ENCODE measurements at places on chromosomes 1 and 21.

DNA sequence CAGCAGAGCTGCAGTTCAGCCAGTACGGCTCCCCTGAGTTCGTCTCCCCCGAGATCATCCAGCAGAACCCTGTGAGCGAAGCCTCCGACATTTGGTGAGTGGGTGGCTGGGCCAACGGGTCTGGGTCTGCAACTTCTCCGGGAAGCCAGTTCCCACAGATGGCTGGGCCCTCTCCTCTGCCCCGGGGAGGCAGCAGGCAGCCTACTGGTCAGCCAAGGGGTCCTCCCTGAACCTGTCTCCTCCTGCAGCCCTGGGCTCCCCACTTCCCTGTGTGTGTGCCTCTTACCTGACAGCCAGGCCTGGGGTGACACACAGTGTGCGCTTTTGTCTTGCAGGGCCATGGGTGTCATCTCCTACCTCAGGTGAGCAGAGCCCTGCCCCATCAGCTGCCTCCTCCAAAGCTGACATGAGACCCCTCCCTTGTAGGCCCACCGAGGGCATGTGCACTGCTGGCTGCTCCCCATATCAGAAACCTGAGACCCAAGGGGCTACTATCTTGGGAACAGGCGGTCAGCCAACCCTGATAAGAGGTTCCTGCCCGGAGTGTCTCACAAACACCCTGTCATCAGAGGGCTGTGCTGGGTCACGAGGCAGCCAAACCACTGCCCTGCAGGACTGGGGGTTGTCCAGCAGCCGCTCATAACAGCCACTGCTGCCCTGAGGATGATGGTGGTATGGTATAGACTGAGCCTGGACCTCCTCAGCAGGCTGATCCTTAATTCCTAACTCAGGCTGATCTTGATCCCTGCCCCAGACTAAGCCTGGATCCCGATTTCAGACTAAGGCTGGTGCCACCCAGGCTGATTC is 37.6 kb downstream of the TRIM11 start:
- no peak overlapping the region for H3K4me3 ChIP-seq
- no peak for DNase-seq
- peak overlapping the region; percentile 75 for H3K27ac ChIP-seq
- H3K36me3 ChIP-seq = no peaks in the 10 kb centered on the region
- H3K27me3 ChIP-seq = peaks cover 1% of the 10 kb centered on the region

GRCh38 chr1:63322114-63322943 is at the start of gene FOXD3:
FOXD3 (plus strand) TSS chr1:63322567; CDS start chr1:63323059, 492 bp downstream.
- H3K4me3 ChIP-seq = peak within 1 kb of the TSS; percentile 86
- no peak within 1 kb of the TSS for H3K27ac ChIP-seq
- no peaks in the 10 kb centered on the region for H3K36me3 ChIP-seq
- DNase-seq = peak; percentile 55
- peaks cover 38% of the 10 kb centered on the region for H3K4me1 ChIP-seq

- H3K27me3 ChIP-seq = peaks cover 3% of the 10 kb centered on the region
- H3K4me3 ChIP-seq = no peak overlapping the region
- H3K36me3 ChIP-seq = no peaks in the 10 kb centered on the region
- no peak overlapping the region for H3K27ac ChIP-seq
- H3K4me1 ChIP-seq = no peaks in the 10 kb centered on the region
Measured at GRCh38 chr1:231093156-231093922, 53.3 kb upstream of the FAM89A start.

DNA sequence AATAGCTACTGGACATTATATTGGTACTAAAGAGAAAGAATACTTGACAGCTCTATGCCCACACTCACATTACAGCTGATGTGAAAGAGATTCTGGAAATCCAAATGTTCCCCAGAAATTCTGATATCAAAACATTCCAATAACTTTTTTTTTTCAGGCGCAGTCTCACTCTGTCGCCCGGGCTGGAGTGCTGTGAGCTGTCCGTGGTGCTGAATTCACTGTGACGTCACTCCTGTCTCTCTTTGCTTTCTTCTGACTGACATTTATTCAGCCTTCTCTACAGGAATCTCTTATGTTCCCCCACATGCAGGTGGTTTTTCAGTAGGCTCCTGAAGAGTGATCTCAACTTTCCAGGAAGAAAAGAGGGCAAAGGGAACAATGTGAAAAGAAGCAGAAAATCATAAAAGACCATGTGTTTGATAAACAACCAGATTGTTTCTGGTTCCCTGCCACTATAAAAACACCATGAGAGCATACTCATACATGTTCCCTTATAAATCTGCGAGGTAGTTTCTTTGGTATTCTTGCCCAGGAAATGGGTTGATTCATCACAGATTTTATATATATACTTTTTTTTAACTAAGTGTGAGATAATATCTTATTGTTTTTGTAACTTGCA is 6.2 kb downstream of the S100A7A start:
- H3K4me1 ChIP-seq = peaks cover 7% of the 10 kb centered on the region
- DNase-seq = peak; percentile 76
- H3K4me3 ChIP-seq = no peak overlapping the region
- H3K27me3 ChIP-seq = peaks cover 3% of the 10 kb centered on the region

DNA sequence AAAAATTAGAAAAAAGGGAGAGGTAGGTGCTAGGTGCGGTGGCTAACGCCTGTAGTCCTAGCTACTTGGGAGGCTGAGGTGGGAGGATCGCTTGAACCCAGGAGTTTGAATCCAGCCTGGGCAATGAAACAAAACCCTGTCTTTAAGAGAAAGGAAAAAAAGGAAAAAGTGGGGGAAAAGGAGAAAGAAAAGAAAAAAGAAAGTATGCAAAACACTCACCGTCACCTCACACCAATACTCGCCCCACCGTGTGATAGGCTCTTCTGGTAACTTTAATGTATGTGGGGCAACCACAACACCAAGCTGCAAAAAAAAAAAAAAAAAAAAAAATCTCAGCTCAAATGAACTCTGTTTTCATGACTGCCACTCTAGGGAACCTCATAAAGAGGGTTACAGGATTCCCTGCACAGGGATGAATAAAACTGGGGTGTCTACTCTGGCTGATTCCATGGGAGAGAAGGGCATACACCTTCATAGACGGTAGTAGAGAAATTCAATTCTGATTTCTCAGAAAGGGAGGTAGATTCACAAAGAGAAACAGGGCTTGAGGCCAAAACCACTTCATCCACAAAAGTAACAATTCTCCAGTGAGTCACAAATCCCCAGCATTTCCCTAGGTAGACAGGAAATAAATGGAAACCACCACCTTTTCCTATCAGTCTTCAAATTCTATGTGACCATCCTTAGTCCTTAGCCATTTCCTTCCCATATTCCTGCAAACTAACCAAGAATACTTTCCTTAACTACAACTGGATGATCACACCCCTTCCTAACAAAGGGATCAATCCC is 2.5 kb downstream of the MRPL9 start:
- H3K4me1 ChIP-seq = peaks cover 25% of the 10 kb centered on the region
- H3K4me3 ChIP-seq = peak overlapping the region; percentile 79
- peaks cover 7% of the 10 kb centered on the region for H3K27me3 ChIP-seq
- no peak for DNase-seq

DNA sequence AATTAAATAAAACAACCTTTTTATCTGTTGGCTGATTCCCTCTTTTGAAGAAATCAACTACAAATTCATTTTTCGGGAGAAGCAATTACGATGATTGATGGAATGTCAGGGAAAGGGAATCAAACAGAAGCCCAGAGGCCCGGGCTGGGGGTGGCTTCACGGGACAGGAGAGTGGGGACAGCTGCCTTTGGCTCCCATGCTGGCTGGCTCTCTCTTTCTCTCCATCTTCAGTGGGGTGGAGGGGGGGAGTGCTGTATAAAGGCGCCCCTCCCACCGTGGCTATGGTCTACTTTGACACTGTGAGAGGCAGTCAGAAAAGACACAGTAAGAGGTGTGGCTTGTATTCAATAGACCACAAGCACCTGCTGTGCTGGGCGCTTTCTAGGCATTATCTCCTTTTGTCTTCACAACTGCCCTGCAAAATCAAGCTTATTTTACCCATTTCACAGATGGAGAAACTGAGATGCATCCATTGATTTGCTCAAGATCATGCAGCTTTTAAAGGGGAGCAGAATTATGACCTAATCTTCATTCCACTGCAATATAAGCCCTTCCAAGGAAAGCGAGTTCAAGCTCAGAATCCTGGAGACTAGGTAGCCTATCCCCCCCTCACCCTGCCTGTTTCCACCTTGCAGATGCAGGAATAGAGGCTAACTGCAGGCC is 92.9 kb downstream of the GRIK3 start:
- H3K4me1 ChIP-seq = peaks cover 2% of the 10 kb centered on the region
- no peaks in the 10 kb centered on the region for H3K36me3 ChIP-seq
- H3K4me3 ChIP-seq = no peak overlapping the region
- peaks cover 3% of the 10 kb centered on the region for H3K27me3 ChIP-seq
- no peak for DNase-seq

- no peak overlapping the region for H3K27ac ChIP-seq
- no peak for DNase-seq
- H3K27me3 ChIP-seq = no peaks in the 10 kb centered on the region
- no peak overlapping the region for H3K4me3 ChIP-seq
- H3K36me3 ChIP-seq = peaks cover 3% of the 10 kb centered on the region
Measured at GRCh38 chr21:35982717-35983116, 77.6 kb downstream of the SETD4 start.

DNA sequence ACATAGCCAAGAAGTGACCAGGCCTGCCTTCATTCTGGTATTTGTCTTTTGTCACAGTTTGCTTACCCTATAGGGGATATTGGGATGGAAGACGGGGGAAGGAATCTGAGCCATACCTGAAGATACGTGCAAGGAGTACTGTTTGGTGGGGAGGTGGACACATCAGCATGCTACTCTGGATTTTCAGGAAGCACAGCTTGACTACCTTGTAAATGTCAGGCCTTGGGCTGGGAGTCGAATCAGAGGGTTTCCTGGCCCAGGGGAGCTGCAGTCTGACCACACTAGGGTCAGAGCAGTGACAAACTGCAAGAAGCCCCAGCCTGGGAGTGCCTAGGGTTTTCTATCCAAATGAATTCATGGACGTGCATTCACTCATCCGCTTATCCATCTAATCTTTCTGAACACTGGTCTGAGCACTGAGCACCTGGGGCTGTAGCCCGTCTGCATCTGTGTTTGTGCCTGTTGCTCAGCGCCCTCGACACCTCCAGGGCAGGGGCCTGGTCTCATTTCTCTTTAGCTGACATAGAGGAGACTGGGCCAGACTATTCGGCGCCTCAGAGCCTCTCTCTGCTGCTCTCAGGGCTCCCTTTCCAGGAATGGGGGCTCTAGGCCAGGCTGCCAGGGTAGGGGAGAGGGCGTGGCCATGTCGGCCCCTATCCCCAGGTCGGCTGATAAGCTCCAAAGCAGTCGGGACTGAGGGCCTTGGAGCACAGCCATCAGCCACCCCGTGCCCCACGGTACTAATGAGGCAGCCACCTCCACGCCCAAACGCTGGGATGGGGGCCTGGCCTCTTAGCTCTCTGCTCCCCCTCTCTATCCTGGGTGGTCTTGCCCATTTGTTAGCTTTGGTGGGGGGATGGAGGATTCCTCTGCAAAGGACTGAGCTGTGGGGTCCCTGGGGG is 47.0 kb upstream of the SLC2A1 start:
- H3K4me1 ChIP-seq = peaks cover 48% of the 10 kb centered on the region
- H3K4me3 ChIP-seq = no peak overlapping the region
- no peak for DNase-seq
- H3K27ac ChIP-seq = no peak overlapping the region

DNA sequence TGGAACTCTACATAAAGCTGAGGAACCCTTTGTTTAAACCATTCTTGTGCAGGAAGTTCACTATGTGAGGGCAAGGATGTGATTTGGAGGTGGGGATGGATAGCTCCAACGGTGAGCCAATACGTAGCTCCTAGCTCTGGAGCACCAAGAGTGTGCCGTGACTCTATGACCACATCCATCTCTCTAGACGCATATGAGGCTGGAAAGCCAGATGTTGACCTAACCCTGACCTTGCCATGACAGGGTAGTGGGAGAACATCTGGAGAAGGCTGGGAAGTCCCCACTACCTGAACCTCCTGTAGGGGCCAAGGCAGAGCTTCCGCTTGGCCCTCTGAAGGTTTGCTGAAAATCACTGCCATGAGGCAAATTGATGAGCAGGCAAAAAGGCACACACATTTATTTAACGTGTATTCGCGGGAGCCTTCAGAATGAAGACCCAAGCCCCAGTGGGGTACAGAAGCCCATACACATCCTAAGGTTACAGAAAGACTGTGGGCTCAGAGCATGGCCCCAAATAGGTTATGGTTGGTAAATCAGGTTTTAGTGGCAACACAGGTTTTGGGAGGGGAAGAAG is 43.4 kb downstream of the EIF2D start:
- H3K4me3 ChIP-seq = no peak overlapping the region
- no peak overlapping the region for H3K27ac ChIP-seq
- no peak for DNase-seq
- H3K36me3 ChIP-seq = no peaks in the 10 kb centered on the region
- peaks cover 16% of the 10 kb centered on the region for H3K4me1 ChIP-seq

DNA sequence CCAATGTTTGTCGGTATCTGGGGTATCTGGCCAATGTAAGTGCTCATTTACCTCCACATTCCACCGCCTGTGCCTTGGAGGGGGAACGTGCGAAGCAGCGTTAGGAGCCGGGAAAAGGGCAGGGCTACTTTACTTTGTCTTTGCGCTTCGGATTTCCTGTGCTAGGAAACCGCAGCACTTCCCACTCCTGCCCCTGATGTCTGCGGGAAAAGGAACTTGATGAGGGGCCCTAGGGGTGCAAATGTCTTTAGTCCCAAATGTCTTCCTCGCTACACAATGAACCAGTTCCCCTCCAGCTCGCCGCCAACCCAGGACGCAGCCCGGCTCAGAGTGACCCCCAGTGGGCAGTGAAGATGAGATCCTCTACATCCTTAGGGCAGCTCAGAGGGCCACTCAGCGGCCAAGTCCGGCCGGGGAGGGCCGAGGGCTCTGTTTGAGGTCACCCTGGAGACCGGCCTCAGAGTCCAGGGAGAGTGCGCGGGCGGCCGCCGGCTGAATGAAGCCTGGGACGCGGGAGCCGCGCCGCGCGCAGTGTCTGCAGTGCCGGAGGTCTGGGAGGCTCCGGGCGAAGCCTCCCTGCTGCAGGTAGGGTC is at the start of gene DYNLT5:
TSS of gene DYNLT5 (plus strand) at position 460 of the 593 bp plus-strand sequence. CDS start 2,200 bp downstream, outside the sequence.
- peak within 1 kb of the TSS; percentile 95 for H3K27ac ChIP-seq
- H3K4me3 ChIP-seq = peak within 1 kb of the TSS; percentile 90
- H3K27me3 ChIP-seq = no peaks in the 10 kb centered on the region
- H3K36me3 ChIP-seq = peaks cover 6% of the 10 kb centered on the region
- peaks cover 40% of the 10 kb centered on the region for H3K4me1 ChIP-seq
- DNase-seq = peak; percentile 78

DNA sequence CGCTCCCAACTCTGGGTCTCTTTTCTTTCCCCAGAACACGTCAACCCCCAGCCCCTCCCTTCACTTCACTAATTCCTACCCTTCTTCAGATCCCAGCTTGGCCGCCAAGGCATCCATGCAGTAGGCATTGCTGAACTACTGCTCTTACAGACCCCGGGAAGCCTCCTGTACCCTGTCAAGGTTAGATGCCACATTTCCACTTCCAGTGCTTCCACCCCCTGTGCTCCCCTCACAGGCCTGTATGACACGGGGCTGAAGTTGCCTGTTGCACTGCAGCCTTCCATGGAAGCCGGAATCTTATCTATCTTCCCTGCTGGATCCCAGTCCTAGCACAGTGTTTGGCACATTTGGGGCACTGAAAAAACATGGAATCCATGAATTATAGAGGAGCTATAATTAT is 99.0 kb upstream of the SOD1 start:
- no peak for DNase-seq
- peaks cover 25% of the 10 kb centered on the region for H3K4me1 ChIP-seq
- peak overlapping the region; percentile 88 for H3K27ac ChIP-seq
- H3K4me3 ChIP-seq = peak overlapping the region; percentile 95
- peaks cover 14% of the 10 kb centered on the region for H3K27me3 ChIP-seq

GRCh38 chr1:212667223-212668139 is 32.2 kb downstream of the BATF3 start:
- H3K4me1 ChIP-seq = peaks cover 24% of the 10 kb centered on the region
- no peaks in the 10 kb centered on the region for H3K36me3 ChIP-seq
- no peak overlapping the region for H3K4me3 ChIP-seq
- DNase-seq = peak; percentile 28
- H3K27me3 ChIP-seq = peaks cover 2% of the 10 kb centered on the region

- no peak overlapping the region for H3K27ac ChIP-seq
- H3K27me3 ChIP-seq = peaks cover 2% of the 10 kb centered on the region
- H3K36me3 ChIP-seq = no peaks in the 10 kb centered on the region
- no peak overlapping the region for H3K4me3 ChIP-seq
- no peak for DNase-seq
Measured at GRCh38 chr1:10751561-10752085, 44.8 kb downstream of the CASZ1 start.
